Calu3 (cell line): ENCODE measurements at places on chromosomes 12 and 14.

DNA sequence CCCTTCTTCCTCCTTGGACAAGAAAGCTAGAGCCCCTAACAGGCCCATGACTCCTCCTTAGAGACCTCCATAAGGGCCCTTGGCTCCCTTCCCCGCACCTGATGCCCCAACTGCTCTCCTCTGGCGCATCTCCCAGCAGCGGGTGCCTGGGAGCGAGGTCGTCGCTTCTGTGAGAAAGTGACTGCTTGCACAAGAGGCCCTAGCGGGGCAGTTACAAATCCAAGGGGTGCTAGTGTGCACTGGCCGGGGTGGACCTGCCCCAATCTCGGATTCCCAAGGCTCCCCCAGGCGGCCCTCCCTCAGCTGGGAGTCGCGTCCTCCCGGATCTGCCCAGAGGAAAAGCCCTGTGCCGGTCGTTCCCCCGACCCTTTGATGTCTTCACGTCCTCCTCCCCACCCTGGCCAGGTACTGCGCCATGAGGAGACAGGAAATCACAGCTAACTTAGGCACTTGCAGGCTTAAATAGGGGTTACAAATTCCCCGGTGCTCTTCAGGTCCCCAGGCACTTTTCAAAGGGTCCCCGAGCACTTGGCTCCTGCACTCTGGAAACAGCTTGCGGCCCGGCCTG lies 2.8 kb downstream of the NKX2-8 start:
- no peak for DNase-seq

DNA sequence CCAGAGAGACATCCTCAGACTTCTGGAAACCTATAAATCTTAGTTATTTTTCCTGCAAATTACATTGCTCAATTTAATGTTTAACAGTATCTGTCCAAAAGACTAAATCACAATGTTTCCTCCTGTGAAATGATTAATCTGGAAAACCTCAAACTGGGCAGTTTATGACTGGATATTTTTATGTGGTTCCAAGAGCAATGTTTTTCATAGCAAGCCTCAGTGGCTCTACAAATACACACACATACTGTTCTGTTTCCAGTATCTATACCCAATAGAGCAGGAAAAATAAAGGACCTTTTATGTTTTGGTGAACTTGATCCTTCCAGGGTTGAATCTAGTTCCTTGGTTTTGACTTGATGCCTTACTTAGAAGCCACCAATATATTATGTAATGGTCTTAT lies 9.2 kb downstream of the NID2 start:
- DNase-seq = no peak

GRCh38 chr14:74913986-74914573 lies 9.0 kb downstream of the RPS6KL1 start:
- DNase-seq = peak; percentile 62

DNA sequence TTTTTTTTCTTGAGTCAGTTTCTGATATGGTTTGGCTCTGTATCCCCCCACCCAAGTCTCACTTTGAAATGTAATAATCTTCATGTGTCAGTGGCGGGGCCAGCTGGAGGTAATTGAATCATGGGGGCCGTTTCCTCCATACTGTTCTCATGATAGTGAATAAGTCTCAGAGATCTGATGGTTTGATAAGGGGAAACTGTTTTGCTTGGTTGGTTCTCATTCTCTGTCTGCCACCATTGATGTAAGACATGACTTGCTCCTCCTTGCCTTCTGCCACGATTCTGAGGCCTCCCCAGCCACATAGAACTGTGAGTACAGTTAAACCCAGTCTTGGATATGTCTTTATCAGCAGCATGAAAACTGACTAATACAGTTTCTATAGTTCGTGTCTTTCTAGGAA lies 42.9 kb downstream of the WNK1 start:
- no peak for DNase-seq

DNA sequence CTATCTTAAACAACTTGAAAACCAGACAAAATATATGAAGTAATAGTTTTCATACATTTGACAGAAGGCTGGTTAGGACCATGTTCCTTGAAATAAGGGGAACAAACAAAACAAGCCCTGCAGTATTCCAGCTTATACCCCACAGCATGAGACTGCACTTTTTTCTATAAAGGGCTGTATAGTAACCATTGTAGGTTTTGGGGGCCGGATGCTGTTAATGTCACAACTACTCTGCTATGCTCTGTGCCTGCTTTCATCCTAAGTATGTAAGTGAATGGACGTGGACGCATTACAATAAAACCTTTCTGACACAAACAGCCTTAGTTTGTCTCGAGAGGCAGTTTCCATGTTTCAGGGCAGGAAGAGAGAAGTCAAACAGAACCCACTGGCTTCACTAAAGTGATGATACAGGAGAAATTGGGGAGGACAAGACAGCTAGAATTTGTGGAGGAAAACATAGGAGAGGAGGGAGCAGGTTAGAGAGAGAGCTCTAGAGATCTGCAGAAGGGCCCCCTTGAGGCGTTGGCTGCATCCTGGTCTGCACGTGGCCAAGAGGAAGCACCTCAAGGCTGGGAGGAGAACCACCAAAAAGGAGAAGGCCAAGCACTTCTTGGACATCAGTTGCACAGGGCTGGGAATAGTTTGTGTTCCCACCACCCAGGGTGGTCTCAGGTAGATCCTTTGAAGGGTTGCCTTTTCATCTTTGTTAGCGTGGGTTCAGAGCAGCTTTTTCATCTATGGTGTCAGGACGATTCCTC lies 63.7 kb downstream of the TRAF3 start:
- no peak for DNase-seq

DNA sequence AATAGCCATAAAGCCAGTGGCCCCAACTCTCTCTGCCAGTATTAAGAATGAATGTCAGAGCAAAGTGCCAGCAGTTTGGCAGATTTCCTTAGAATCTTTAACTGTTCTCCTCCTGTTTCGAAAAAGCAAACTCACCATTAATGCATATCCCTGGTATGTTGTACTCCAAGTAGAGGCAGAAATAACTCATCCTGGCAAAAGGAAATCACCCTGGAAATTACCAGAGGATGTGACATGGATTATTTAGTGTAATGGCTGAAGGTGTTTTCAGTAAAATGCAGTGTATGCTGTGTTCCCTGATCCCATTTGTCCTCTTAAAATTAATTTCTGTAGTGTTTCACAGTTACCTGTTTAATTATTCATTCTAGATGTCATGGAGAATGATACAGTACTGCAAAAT lies 105.3 kb downstream of the PDZRN4 start:
- no peak for DNase-seq

- no peak for DNase-seq
Observed at GRCh38 chr12:31631023-31631724, 28.3 kb upstream of the ETFBKMT start.

DNA sequence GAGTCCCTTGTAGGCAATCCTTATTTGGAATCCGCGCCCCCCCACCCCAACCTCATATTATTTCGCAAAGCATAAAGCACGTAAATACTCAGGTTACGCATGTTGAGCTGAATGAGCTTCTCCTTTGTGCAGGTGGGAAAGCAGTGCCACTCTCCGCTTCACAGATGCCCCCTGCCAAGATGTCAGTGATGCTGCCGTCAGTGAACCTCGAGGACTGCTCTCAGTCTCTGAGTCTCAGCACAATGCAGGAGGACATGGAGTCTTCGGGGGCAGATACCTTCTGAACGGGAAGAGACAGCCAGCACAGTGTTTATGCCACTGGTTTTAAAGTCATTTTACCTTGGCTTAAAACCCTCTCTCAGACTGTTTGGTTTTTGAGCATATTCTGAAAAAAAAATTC lies 90.1 kb upstream of the DACT1 start:
- no peak for DNase-seq

DNA sequence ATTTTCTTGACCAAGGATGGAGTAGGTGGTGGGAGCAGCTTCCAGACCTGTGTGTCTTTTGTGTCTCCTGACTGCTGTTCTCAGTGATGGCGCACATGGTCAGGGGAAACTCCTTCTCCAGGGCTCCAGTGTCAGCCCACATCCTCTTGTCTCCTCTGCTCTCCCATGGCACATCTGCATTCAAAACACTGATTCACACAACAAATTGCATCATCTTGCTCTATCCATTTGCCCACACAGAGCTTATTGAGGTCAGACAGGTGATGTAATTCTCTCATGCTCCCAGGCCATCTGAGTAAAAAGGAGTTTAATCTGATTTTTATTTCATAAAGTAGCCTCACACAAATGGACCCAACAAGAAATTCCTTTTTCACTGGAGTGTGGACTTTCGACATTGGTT lies 21.8 kb upstream of the TMEM132C start:
- no peak for DNase-seq

- no peak for DNase-seq
Observed at GRCh38 chr14:81449576-81449975, 49.5 kb upstream of the STON2 start.

DNA sequence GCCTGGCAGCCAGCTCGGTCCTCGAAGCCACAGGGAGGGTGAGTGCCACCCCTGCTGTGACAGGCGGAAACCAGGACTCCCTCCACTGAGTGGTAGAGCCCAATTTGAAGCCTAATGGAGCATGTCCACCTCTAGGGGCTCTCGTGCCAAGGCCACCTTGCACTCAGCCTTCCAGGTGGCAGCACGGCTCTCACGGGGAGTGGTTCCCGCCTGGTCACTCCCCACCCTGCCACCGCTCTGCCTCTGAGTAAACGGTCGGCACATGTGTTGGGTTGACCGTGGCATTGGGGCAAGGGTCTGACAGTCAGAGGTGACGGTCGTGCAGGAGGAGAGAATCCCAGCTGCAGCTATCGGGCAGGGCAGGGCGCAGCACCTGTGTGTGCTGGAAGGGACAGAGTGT lies 34.8 kb downstream of the IL31 start:
- no peak for DNase-seq

GRCh38 chr14:106346084-106346483 lies 819.7 kb downstream of the TMEM121 start:
- DNase-seq = no peak

- DNase-seq = no peak
Observed at GRCh38 chr12:27076928-27077327, 5.5 kb downstream of the C12orf71 start.

DNA sequence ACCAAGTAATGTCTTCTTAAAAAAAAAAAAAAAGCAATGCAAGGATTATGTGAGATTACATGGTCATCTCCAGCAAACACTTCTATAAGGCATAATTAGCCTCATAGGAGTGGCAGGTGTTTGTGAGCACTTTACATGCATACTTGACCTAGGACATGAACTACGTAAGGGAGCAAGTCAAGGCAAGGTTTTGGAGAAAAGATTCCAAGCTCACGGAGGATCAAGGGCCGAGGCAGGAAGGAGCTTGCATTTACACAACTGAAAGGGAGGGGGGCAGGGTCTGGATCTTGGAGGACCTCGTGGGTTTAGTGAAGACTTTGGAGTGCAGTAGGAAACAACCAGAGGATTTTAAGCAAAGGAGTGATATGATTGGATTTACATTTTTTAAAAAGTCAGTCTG lies 112.5 kb downstream of the CCER1 start:
- DNase-seq = no peak

GRCh38 chr12:109436188-109436560 lies 40.9 kb downstream of the KCTD10 start:
- DNase-seq = no peak

DNA sequence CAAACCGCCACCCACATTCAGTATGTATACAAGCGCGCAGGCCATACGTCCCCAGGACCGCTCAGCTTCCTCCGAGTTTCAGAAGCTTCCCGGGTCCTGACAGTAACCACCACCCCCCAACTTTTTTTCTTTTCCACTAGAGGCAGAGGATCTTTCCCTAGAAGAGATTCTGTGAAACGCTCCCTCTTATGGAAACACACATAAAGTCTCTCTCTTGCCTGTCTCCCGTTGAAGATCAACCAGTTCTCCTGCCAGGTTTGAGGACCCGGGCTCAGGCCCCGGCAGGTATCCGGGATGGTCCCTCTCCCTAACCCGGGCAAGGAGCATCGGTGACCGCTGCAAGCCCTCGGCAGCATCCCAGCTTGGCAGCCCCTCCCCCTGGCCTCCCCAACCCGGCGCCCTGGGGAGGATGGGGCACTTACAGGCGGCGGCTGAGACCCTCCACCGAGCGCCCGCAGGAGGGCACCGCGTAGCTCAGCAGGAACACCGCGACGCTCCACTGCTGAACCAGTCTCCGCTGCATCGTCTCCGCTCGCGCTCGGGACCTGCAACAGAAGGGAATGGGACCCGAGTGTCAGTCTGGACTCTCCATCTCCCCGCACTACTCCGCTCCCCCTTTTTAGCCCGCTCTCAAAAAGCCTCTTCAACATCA lies 3.4 kb downstream of the PTHLH start:
- peak; percentile 20 for DNase-seq

DNA sequence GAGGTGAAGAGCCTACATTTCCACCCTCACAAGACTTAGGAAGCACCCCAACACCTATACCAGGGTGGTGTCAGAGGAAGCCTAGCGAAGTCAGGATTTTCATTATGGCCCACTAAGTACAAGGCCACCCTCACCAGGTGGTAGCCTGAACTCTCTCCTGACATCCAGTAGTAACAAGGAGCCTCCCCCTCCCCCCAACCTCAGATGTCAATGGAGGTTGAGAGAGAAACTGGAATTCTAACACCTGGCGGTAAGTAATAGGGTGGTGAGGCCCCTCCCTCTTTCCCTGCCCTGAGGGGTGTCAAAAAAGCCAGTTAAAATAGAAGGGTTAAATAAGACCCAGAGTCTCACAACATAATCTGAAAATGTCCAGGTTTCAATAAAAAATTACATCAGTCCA lies 37.6 kb downstream of the SINHCAF start:
- DNase-seq = no peak

DNA sequence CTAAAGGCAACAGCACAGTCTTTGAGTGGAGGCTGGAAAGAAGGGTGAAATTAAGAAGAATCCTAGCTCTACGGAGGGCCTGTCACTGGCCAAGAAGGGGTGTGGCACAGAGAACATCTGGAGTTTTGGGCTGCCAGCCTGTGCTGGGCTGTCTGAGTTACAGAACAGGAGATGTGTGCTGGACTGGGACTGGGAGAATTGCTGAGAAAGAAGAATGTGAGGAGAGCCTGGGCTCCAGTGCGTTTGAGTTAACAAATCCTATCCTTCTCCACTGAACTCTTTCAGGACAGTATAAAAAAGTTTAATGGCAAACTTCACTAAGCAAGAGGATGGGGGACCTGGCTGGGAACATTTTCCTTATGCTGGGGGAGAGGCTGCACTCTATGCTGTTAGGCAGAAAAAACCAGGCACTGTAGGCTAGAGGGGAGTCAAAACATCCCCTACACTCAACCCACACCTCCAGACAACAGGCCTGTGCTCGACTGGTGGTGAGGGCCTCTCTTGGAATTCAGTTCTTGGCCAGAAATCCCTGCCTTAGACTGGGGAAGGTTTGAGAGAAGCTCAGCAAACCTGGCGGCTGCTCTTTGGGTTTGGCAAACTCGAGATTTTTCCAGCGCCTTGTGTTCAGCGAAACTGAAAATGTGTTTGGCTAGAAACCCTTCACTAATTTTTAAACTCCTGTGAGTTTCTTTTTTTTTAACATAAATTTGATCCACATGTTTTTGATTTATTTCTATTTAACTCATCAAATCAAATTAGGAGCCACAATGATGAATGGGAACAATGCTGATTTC lies 217.3 kb downstream of the MON2 start:
- DNase-seq = no peak

GRCh38 chr12:49917788-49918173 lies 14.1 kb upstream of the FAIM2 start:
- no peak for DNase-seq
